Thymus (tissue), 14 donors: ENCODE measurements at places on chromosomes 5 and 9. TPM values are rescaled to one million over a fixed set of nuclear protein-coding genes. Genes with fewer than 3 reads are reported as not detected.

DNA sequence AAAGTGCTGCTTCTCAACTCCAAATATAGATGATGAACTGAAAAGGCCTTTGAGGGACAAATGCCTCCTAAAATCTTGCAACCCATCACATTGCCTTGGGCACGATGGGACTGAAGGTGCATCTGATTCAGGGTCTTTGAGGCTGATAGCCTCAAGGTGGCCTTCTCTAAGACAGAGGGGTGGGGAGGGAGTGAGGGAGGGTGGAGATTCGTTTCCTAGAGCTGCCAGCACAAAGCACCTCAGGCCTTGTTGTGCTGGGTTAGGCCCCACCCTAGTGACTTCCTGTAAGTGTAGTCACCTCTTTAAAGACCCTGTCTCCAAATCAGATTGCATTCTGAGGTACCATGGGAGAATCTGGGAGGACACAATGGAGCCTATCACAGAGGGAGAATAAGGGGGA is 57.1 kb downstream of the BARX1 start:
- no peak overlapping the region for H3K27ac ChIP-seq
- no peaks in the 10 kb centered on the region for H3K4me1 ChIP-seq
- no peak overlapping the region for H3K4me3 ChIP-seq
- no peaks in the 10 kb centered on the region for H3K27me3 ChIP-seq

DNA sequence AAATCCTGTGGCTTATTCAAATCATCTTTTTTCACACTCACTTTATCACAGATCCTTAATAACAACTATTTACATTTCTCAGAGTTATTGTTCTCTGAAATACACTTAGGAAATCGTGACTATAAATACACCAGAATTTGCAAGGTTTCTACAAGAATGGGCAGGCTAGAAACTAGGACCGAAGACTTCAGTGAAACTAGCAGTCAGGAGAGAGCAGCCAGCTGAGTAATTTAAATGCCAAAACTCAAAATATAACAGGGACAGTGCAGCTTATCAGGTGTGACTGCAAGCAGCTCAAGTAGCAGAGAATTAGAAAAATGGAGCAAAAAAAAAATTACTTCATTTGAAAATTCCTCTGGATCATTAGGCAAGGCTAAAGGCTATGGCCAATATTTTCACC is 719.3 kb upstream of the ZNF608 start:
- no peak overlapping the region for H3K27ac ChIP-seq
- H3K36me3 ChIP-seq: no peaks in the 10 kb centered on the region
- H3K27me3 ChIP-seq: no peaks in the 10 kb centered on the region
- H3K4me3 ChIP-seq: no peak overlapping the region

GRCh38 chr5:93915142-93915553 is 173.7 kb upstream of the POU5F2 start:
- no peak for DNase-seq
- H3K36me3 ChIP-seq: no peaks in the 10 kb centered on the region
- no peak overlapping the region for H3K4me3 ChIP-seq
- no peak overlapping the region for H3K27ac ChIP-seq
- peaks cover 6% of the 10 kb centered on the region for H3K4me1 ChIP-seq

GRCh38 chr9:122370869-122371755 is at the start of gene PTGS1:
TSS of gene PTGS1 (plus strand) at chr9:122371024. CDS start at chr9:122371085, 61 bp downstream.
- peaks cover 11% of the 10 kb centered on the region for H3K4me1 ChIP-seq
- no peak within 1 kb of the TSS for H3K4me3 ChIP-seq
- no peak within 1 kb of the TSS for H3K27ac ChIP-seq
- DNase-seq: no peak

The OTULINL gene
- 14.9 TPM for total RNA-seq

The FUT7 gene
- 0.99 TPM for total RNA-seq

DNA sequence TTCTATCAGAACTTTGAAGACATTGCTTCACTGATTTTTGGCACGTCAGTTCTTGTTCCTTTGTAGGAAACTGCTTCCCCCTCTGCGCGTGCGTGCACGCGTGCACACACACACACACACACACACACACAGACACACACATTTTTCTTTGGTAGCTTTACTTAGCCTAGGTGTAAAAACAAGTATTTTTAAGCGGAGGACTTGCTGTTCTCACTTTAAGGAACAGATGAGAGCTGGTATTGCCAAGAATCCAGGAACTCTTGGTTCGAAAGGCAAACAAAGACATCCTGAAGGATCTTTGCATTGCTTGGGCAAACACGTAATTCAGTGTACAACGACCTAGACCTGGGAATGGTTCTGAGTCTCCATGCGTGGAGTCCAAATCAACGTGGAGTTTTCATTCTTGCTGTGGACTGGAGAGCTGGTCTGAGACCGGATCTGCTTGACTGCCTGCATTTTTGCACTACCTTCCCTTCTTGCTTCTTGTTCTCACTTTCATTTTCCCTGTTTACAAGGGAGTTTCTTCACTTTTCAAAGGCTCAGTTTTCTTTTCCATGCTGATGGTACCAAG is 8.2 kb downstream of the TMEM268 start:
- DNase-seq: no peak
- H3K27me3 ChIP-seq: no peaks in the 10 kb centered on the region
- peaks cover 11% of the 10 kb centered on the region for H3K4me1 ChIP-seq
- H3K4me3 ChIP-seq: peak overlapping the region; percentile 30
- peaks cover 9% of the 10 kb centered on the region for H3K36me3 ChIP-seq
- peak overlapping the region; percentile 67 for H3K27ac ChIP-seq

GRCh38 chr5:14715481-14715880 is 51.0 kb downstream of the OTULIN start:
- H3K27ac ChIP-seq: no peak overlapping the region
- no peaks in the 10 kb centered on the region for H3K4me1 ChIP-seq
- no peak overlapping the region for H3K4me3 ChIP-seq
- no peak for DNase-seq
- peaks cover 37% of the 10 kb centered on the region for H3K36me3 ChIP-seq

DNA sequence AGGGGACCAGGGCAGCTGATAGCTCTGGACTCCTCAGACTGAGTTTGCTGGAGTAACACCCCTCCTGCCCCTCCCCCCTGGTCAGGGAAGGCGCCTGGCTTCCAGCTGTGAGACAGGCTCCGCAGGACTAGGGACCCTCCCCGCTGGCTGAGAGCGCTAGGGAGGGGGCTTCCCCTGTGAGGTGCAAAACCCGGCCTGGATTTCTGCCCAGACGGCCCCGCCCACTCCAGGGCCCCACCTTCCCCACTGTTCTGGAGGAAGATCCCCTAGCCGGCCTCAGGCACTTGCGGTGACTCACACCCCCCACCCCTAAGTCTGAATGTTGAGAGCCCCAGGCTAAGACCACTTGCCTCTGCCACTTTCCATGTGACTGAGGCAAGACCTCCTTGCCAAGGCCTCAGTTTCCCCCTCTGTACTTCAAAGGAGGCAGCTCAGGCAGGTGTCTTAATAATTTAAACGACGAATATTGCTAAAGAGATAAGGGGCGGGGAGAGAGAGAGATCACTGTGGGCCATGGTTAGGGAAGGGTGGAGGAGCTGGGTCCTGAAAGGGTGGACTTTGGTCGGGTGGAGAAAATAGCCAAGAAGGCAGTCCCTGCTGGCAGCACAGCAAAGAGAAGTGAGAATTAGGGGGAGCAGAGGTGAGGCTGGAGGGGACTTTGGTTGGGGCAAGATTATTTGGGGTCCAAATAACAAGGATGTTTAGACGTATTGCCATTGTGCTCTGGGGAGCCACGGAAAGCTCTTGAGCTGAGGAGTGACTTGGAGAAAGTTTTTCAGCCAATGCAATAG is 1.0 kb upstream of the DAB2IP start:
- no peak overlapping the region for H3K27ac ChIP-seq
- peaks cover 59% of the 10 kb centered on the region for H3K4me1 ChIP-seq
- no peaks in the 10 kb centered on the region for H3K36me3 ChIP-seq
- peaks cover 16% of the 10 kb centered on the region for H3K27me3 ChIP-seq

- H3K4me1 ChIP-seq: no peaks in the 10 kb centered on the region
- H3K4me3 ChIP-seq: no peak overlapping the region
- H3K27me3 ChIP-seq: no peaks in the 10 kb centered on the region
- H3K36me3 ChIP-seq: no peaks in the 10 kb centered on the region
- no peak for DNase-seq
- no peak overlapping the region for H3K27ac ChIP-seq
These were observed 36.9 kb downstream of the FEM1C start for GRCh38 chr5:115507681-115508080.

The IFNA13 gene
- not detected for total RNA-seq

DNA sequence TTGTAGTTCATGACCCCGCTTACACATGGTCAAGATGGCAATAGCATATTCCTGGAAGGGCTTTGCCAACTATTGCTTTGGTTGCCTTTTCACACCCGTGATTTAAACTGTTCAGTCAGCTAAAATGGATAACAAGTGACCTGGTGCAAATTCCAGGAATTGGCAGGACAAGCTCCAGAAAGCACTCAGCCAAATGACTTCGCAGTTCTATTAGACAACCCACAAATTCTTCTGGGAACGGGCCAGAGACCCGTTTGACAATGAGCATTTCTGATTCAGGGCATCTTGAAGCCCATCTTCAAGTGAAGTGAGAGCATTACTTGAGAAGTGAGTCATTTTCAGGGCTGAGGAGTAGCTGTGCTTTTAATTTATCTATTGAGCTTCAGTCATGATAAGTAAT is 165.0 kb downstream of the DROSHA start:
- no peak overlapping the region for H3K27ac ChIP-seq
- H3K4me3 ChIP-seq: no peak overlapping the region
- no peaks in the 10 kb centered on the region for H3K4me1 ChIP-seq
- DNase-seq: no peak
- H3K27me3 ChIP-seq: no peaks in the 10 kb centered on the region
- H3K36me3 ChIP-seq: no peaks in the 10 kb centered on the region

- H3K36me3 ChIP-seq: no peaks in the 10 kb centered on the region
- H3K4me1 ChIP-seq: no peaks in the 10 kb centered on the region
- no peak overlapping the region for H3K4me3 ChIP-seq
- H3K27ac ChIP-seq: no peak overlapping the region
- no peak for DNase-seq
These were observed 20.6 kb upstream of the PTGES start for GRCh38 chr9:129773262-129774048.
